Subcutaneous preadipocyte (primary cell): ENCODE measurements at places on chromosomes 2 and 18. TPM values are rescaled to one million over a fixed set of nuclear protein-coding genes. Genes with fewer than 3 reads are reported as not detected.

SMYD1 gene
- not detected in 2 replicates for total RNA-seq

PARD3B gene
- total RNA-seq = 6.6 and 6.8 TPM in 2 replicates

MAL gene
- not detected in 2 replicates for total RNA-seq

NCKAP5 gene
- total RNA-seq = 0.37 and 0.59 TPM in 2 replicates

FIGN gene
- 1.1 and 1.6 TPM in 2 replicates for total RNA-seq

HOXD11 gene
- 0.37 and 2.5 TPM in 2 replicates for total RNA-seq

LRP1B gene
- total RNA-seq = 0.37 and 0.39 TPM in 2 replicates

CD302 gene
- 7.8 and 12.1 TPM in 2 replicates for total RNA-seq

SPDYA gene
- 0.59 and 0.73 TPM in 2 replicates for total RNA-seq

SLC38A11 gene
- not detected in 2 replicates for total RNA-seq

GKN2 gene
- total RNA-seq = not detected in 2 replicates

TAF1B gene
- 22.4 and 55.7 TPM in 2 replicates for total RNA-seq

RTP5 gene
- not detected in 2 replicates for total RNA-seq

BCL11A gene
- total RNA-seq = under 0.01 TPM in 1 of 2 replicates, not detected in the other

RBM45 gene
- total RNA-seq = 18.0 and 18.2 TPM in 2 replicates

LRRC30 gene
- not detected in 2 replicates for total RNA-seq

FAM237A gene
- total RNA-seq = not detected in 2 replicates

ANO7 gene
- 0.73 and 0.78 TPM in 2 replicates for total RNA-seq

TANC1 gene
- total RNA-seq = 7.7 and 11.7 TPM in 2 replicates

OSBPL1A gene
- total RNA-seq = 46.1 and 48.1 TPM in 2 replicates

LDLRAD4 gene
- 0.39 and 0.73 TPM in 2 replicates for total RNA-seq

TSHZ1 gene
- 8.1 and 10.6 TPM in 2 replicates for total RNA-seq

ITPRIPL1 gene
- 1.8 and 2.3 TPM in 2 replicates for total RNA-seq

CFC1 gene
- total RNA-seq = not detected in 2 replicates

ATP6V1C2 gene
- under 0.01 TPM in 2 replicates for total RNA-seq

CHRND gene
- total RNA-seq = not detected in 2 replicates

RAB3GAP1 gene
- total RNA-seq = 50.0 and 53.8 TPM in 2 replicates

DYSF gene
- under 0.01 and 0.20 TPM in 2 replicates for total RNA-seq

MLPH gene
- 22.4 and 49.5 TPM in 2 replicates for total RNA-seq

AOX1 gene
- total RNA-seq = 183 and 229 TPM in 2 replicates

RFTN2 gene
- total RNA-seq = 2.5 and 4.4 TPM in 2 replicates

TBR1 gene
- total RNA-seq = under 0.01 TPM in 2 replicates

SLC19A3 gene
- 1.4 and 1.8 TPM in 2 replicates for total RNA-seq

TRIM43 gene
- not detected in 2 replicates for total RNA-seq

MATN3 gene
- 0.39 and 0.73 TPM in 2 replicates for total RNA-seq

TRMT61B gene
- 11.4 and 11.7 TPM in 2 replicates for total RNA-seq

TPO gene
- total RNA-seq = not detected in 2 replicates

CRYGC gene
- total RNA-seq = not detected in 2 replicates

CFAP221 gene
- total RNA-seq = under 0.01 TPM in 1 of 2 replicates, not detected in the other

MPV17 gene
- 88.8 and 100 TPM in 2 replicates for total RNA-seq

PREPL gene
- total RNA-seq = 37.1 and 40.3 TPM in 2 replicates

SERPINB11 gene
- not detected in 2 replicates for total RNA-seq

SCN9A gene
- 0.37 and 0.78 TPM in 2 replicates for total RNA-seq
